ENCODE measurements at places on chromosomes 1 and 21.

DNA sequence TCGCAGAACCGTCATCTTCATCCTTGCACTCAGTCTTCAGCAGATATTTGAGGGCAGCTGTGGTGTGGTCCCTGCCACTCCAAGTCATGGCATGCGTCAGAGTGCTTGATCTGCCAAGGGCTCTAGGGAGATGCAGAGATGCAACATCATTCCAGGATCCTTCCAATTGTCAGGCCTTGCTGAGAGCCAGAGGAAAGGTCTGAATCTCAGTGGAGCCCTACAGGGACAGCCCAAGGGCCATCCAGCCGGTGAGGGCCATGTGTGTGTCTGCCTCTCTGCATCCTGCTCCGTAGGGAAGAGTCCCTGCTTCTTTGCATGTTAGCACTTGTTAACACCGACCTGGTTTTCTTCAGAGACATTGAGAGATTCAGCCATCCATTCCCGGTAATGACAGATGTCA, 17.6 kb downstream of the MAPKAPK2 start:
- no peak for DNase-seq

DNA sequence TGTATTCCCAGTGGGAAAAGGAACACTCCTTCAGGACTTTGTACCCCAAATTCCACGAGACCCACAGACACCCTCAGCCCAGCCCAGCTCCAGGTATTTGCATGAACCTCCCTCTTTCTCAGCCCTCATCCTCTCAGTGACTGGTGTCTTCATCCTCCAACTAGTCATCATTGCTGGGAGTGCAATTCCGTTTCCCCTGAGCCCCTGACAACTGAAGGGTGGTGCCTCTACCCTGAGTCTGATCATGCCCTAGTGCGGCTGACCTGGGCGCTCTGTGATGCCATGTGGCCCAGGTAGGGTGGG, 3.8 kb upstream of the ZNF692 start:
- no peak for DNase-seq

GRCh38 chr1:44359234-44359935, 4.3 kb upstream of the ERI3 start:
- DNase-seq: no peak

DNA sequence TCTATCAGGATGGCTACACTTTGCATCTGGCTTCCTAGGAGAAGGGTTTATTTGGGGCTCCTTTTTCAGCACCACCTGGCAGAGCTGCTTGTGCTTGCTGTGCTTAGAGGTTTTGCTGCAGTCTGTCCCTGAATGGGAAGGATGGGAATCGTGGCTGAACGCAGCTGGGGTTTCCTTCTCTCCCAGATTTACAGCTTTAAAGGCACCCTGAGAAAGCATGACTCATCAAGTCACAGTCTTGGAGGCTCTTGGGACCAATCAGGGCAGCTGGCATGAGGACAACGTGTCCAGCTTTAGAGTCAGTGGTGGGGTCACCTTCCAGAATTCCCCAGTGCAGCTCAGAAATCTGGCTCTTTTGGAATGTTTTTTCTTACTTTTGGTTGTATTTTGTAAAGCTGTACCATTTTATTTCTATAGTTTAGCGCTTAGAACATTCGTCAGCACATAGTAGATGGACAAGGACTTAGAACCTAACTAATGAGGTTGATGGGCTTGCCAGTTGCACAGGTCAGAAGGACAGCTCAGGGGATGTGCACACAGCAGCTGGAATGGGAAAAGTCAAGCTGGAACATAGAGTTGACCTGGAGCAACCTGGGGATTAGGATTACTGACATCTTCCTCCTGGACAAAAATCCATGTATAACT, 222.6 kb downstream of the PRDM2 start:
- no peak for DNase-seq

- no peak for DNase-seq
Measured at GRCh38 chr1:10734962-10735544, 61.4 kb downstream of the CASZ1 start.

GRCh38 chr1:89454845-89455521, 69.6 kb upstream of the LRRC8B start:
- no peak for DNase-seq

DNA sequence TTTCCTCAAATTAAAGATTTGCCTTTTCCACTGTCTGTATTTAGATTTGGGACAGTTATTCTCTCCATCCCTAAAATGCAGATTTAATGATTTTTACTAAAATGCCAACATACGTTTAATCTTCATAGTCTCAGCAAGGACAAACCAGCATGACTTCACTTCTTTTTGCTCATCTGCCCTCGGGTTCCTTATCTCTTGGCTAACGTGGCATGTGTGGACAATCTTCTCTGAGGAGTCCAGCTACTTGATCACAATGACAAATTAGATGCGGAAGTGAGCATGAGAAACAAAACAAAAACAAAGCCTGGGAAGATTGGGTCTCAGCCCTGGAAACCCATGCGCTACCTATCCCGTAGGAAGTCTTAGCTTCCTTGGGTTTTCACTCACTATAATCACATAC, 1.0 kb downstream of the MRAP start:
- no peak for DNase-seq

GRCh38 chr21:36429947-36430546, 44.9 kb downstream of the CHAF1B start:
- no peak for DNase-seq

DNA sequence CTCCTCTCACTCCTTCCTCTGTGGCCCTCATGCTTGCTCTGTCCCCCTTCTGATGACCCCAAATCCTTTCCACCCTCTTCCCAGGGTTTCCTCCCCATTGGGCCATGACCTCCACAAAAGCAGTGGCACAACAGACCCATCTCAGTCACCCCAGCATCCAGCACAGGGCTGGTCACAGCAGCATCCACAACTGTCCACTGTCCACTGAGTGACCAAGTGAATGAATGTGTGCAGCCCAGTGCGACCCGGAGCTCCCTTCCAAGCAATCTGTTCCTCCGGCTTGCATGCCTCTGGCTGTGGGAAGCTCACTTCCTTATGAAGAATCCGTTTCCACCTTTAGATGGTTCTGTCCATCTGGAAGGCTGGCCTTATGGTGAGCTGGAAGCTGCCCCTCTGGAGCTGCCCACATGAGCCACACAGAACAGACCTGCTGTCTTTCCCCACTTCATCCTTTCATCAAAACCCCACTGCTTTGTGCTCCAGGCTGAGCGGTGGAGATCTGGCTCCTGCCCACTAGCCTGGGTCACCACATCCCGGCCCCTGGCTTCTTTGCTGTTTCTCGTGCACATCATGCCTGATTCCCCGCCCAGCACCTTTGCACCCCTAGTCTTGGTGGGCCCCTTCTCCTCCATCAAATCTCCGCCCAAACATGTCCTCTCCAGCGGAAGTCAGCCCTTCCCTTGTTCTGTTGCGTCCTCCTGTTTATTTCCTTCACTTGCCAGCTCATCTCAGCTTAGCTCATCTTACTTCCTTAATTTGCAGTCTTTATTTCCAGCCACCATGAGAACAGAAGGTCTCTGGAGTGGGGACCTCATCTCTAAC, 56.4 kb downstream of the EDN2 start:
- DNase-seq: no peak

- DNase-seq: no peak
Measured at GRCh38 chr1:10489291-10490055, 14.7 kb downstream of the PEX14 start.

- DNase-seq: no peak
Measured at GRCh38 chr1:15836772-15837669, 10.5 kb upstream of the SPEN start.

GRCh38 chr1:6373961-6374720, 19.4 kb downstream of the ACOT7 start:
- peak; percentile 58 for DNase-seq

GRCh38 chr1:39110325-39110851, 84.2 kb downstream of the NDUFS5 start:
- DNase-seq: no peak

- no peak for DNase-seq
Measured at GRCh38 chr1:174818951-174819350, 180.8 kb upstream of the CACYBP start.

Data from T47D (cell line).